Stimulated activated CD8-positive, alpha-beta memory T cell treated with anti-CD3 and anti-CD28 coated beads, Interleukin-7, amount 100 ng/mL, for 1 hour (primary cell): ENCODE measurements at places on chromosomes 6 and 20.

GRCh38 chr20:34083137-34083536, 28.9 kb downstream of the EIF2S2 start:
- DNase-seq: no peak

GRCh38 chr6:722077-722524, 29.2 kb upstream of the EXOC2 start:
- peak; percentile 32 for DNase-seq

DNA sequence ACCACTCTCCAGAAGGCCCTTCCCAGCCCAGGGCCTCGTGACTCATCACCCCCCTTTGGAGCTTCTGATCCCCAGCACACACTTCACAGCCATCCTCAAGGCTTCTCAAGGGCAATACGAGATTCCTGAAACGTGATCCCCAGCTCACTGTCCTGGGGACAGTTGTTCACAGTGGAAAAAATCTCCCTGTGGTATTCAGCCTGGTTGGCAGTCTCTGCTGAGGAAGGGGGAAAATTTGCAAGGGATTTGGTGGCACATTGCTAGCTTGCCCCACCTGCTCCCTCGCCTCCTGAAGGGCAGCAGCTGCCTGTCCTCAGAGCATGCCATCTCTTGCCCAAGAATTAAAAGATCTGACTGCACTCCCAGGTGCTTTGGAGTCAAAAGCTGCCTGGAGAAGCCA, 20.7 kb upstream of the PKHD1 start:
- DNase-seq: no peak

GRCh38 chr6:156599366-156599765, 177.8 kb upstream of the ARID1B start:
- DNase-seq: no peak

GRCh38 chr20:54590856-54591255, 115.5 kb downstream of the DOK5 start:
- no peak for DNase-seq

- DNase-seq: no peak
Observed at GRCh38 chr20:23782366-23782983, 31.7 kb upstream of the CST1 start.

GRCh38 chr6:33080127-33081089, 4.6 kb downstream of the HLA-DPB1 start:
- no peak for DNase-seq

GRCh38 chr6:85135376-85136094, 314.3 kb upstream of the NT5E start:
- DNase-seq: no peak
